ENCODE measurements at places on chromosomes 7 and 10. TPM values are rescaled to one million over a fixed set of nuclear protein-coding genes. Genes with fewer than 3 reads are reported as not detected.

The CALCR gene
- 1.0 TPM for polyA plus RNA-seq

The CTNNA3 gene
- polyA plus RNA-seq: 1.3 TPM

The SSBP1 gene
- polyA plus RNA-seq: 136 TPM

The ADARB2 gene
- polyA plus RNA-seq: 2.2 TPM

The TFEC gene
- polyA plus RNA-seq: not detected

The TMEM196 gene
- polyA plus RNA-seq: 0.06 TPM

The FFAR4 gene
- polyA plus RNA-seq: 0.05 TPM

The WASHC2C gene
- polyA plus RNA-seq: 7.0 TPM

The SFTPA1 gene
- polyA plus RNA-seq: not detected

The FAM25G gene
- not detected for polyA plus RNA-seq

The ACSM6 gene
- polyA plus RNA-seq: 0.30 TPM

The EGFR gene
- 1.9 TPM for polyA plus RNA-seq

The AEBP1 gene
- 18.4 TPM for polyA plus RNA-seq

The HOXA4 gene
- polyA plus RNA-seq: not detected

The STN1 gene
- polyA plus RNA-seq: 8.3 TPM

The SLC26A3 gene
- not detected for polyA plus RNA-seq

The PLAU gene
- 15.8 TPM for polyA plus RNA-seq

The GTF2IRD1 gene
- 27.4 TPM for polyA plus RNA-seq

The MACROH2A2 gene
- 9.3 TPM for polyA plus RNA-seq

The OPALIN gene
- polyA plus RNA-seq: 0.03 TPM

The ZNF804B gene
- polyA plus RNA-seq: not detected

The LEP gene
- polyA plus RNA-seq: not detected

The PLAC9 gene
- 12.9 TPM for polyA plus RNA-seq

The ICA1 gene
- polyA plus RNA-seq: 14.9 TPM

The FGFR2 gene
- 50.3 TPM for polyA plus RNA-seq

The DNAJC30 gene
- 6.3 TPM for polyA plus RNA-seq

The OPN1SW gene
- polyA plus RNA-seq: not detected

The ATAD1 gene
- 4.2 TPM for polyA plus RNA-seq

The CDK14 gene
- 5.5 TPM for polyA plus RNA-seq

The DOCK4 gene
- 5.1 TPM for polyA plus RNA-seq

The RASA4B gene
- polyA plus RNA-seq: 8.3 TPM

The MAGI2 gene
- 6.0 TPM for polyA plus RNA-seq

The CALHM3 gene
- 0.60 TPM for polyA plus RNA-seq

The PAX4 gene
- 0.11 TPM for polyA plus RNA-seq

The LIPM gene
- polyA plus RNA-seq: not detected

The FAM24A gene
- polyA plus RNA-seq: not detected

The C7orf33 gene
- not detected for polyA plus RNA-seq

The ANKRD1 gene
- 0.03 TPM for polyA plus RNA-seq

The IFIT1 gene
- polyA plus RNA-seq: 0.94 TPM

The CFTR gene
- 0.27 TPM for polyA plus RNA-seq

The CYP3A4 gene
- polyA plus RNA-seq: not detected

The ADRA2A gene
- polyA plus RNA-seq: 6.2 TPM

The ACSL5 gene
- not detected for polyA plus RNA-seq

The CPA2 gene
- 0.22 TPM for polyA plus RNA-seq

The ADK gene
- 6.7 TPM for polyA plus RNA-seq

The PRLHR gene
- polyA plus RNA-seq: not detected

The ABCC2 gene
- polyA plus RNA-seq: 0.74 TPM

The ARMC10 gene
- polyA plus RNA-seq: 12.1 TPM

The PNLIPRP1 gene
- not detected for polyA plus RNA-seq

The SLC18A3 gene
- 0.28 TPM for polyA plus RNA-seq

The SFRP4 gene
- 0.03 TPM for polyA plus RNA-seq

The LAMB4 gene
- not detected for polyA plus RNA-seq
